ENCODE measurements at places on chromosomes 13 and 19.

DNA sequence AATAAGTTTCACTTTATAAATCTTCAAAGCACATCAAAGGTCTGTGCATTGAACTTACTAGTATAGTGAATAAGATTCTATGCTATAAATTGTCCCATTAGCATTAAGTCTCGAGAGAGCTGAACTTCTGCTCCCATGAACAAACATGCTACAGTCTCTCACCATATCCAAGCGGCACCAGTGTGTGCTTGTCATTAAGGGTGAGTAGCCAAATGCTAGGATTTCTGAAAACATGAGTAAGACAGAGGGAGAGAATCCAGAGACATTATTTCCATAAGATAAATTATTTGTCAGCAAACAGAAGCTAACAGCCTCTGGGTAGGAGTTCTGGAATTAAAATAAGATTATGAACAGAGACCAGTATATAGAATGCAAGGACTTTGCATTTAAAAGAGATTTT lies 2882.5 kb downstream of the PCDH9 start:
- no peaks in the 10 kb centered on the region for H3K4me1 ChIP-seq
- no peaks in the 10 kb centered on the region for H3K36me3 ChIP-seq
- H3K27me3 ChIP-seq: no peaks in the 10 kb centered on the region
- no peak for DNase-seq
- no peak overlapping the region for H3K27ac ChIP-seq
- H3K4me3 ChIP-seq: no peak overlapping the region

DNA sequence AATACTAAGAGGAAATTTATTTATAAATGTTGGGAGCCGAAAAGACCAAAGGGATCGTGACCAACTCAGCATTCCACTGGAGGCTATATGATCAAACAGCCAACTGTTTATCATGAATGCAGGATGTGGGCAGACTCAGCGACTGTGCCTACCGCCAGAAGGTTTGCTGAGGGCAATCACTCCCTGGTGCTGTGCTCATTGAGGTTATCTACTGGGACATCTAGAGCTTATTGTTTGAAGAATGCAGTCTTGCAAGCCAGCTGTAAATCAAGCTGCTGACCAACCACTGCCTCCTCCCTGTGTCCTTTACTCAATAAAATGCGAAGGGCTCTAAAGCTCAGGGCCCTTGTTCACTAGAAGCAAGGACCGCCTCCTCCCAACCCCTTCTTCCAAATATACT lies 8.5 kb upstream of the XPO4 start:
- no peaks in the 10 kb centered on the region for H3K36me3 ChIP-seq
- H3K27me3 ChIP-seq: no peaks in the 10 kb centered on the region
- no peak for DNase-seq
- H3K27ac ChIP-seq: no peak overlapping the region
- H3K4me3 ChIP-seq: no peak overlapping the region

DNA sequence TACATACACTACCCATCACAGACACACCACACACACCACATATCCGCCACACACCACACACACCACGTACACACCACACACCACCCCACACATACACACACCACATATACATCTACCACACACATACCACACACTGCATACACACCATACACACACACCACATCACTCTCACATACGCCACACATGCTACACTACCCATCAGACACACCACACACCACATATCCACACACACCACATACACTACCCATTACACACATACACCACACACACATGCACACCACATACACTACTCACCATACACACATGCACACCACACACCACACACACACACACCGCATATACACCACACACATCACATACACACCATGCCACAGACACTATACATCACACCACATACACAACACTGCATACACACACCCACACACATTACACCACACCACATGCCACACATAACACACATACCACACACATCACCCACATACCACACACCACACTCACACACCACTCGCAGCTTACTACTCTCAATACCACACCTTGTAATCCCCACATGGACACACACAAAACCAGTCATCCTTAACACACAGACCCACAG lies 9.5 kb downstream of the ERFL start:
- no peak overlapping the region for H3K27ac ChIP-seq
- H3K36me3 ChIP-seq: no peaks in the 10 kb centered on the region
- no peak overlapping the region for H3K4me3 ChIP-seq
- H3K27me3 ChIP-seq: peaks cover 23% of the 10 kb centered on the region
- DNase-seq: no peak

DNA sequence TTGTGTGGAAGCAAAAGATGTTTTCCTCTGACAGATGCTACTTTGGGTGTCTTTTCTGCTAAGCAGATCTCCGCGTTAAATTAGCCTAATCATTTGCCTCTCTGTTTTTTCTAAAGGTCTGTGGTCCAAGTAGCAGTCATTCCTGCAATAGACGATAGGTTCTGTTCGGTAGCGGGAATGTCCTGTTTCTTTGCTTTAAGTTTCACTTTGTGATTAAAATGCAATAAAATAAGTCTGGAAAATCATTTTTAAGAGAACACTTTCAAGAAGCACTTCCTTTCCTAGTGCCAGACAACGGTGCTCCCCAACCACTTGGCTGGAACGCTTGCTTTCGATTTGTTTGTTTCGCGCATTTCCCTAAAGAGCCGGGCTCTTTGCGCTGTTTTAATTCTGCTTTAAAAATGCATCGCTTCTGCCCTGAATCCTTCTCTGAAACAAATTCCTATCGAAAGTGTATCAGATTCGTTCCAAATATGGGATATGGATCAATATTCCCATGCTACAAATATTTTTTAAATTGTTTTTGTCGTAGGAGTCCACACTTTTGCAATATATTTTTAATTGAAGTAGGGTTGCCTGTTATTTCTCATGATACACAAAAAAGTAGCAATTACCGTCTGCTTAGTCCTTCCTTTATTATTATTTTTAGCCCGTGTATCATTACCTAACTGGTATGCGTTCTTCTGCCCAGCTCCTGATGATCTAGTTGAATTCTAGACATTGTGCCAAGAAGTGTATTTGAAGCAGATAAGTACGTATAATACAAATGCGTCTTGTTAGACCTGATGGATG lies 14.2 kb downstream of the ZIC2 start:
- H3K27me3 ChIP-seq: peaks cover 74% of the 10 kb centered on the region
- H3K4me3 ChIP-seq: peak overlapping the region; percentile 1
- DNase-seq: no peak
- H3K4me1 ChIP-seq: peaks cover 13% of the 10 kb centered on the region
- peaks cover 4% of the 10 kb centered on the region for H3K36me3 ChIP-seq

GRCh38 chr13:106177146-106177545 lies 358.3 kb downstream of the EFNB2 start:
- no peak for DNase-seq
- H3K27ac ChIP-seq: no peak overlapping the region
- H3K36me3 ChIP-seq: no peaks in the 10 kb centered on the region
- H3K4me3 ChIP-seq: no peak overlapping the region

DNA sequence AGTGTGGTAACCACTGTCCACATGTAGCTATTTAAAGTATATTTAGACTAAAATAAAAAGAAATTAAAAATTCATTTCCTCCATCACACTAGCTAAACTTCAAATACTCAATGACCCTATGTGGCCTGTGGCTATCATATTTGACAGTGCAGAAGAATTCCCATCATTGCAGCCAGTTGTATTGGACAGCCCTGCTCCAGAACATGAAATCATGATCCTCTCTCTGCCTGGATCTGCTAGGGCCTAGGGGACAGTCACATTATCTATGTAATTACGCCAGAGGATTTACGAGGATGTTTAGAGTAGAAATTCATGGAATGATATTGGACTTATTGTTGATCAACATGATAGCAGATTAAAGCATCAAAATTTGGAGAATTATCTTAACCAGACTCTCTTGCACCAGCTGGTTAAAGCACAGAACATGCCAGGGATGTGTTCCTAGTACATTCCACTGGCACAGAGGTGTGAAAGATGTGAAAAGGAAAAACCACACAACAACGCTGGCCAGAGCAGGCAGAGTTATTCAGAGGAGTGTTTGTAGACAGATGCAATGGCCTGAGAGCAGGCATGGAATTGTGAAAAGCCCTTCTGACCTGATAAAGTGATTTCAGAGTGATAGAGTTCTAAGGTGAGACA lies 108.9 kb upstream of the STARD13 start:
- H3K4me1 ChIP-seq: no peaks in the 10 kb centered on the region
- no peak for DNase-seq
- no peaks in the 10 kb centered on the region for H3K36me3 ChIP-seq
- no peaks in the 10 kb centered on the region for H3K27me3 ChIP-seq

DNA sequence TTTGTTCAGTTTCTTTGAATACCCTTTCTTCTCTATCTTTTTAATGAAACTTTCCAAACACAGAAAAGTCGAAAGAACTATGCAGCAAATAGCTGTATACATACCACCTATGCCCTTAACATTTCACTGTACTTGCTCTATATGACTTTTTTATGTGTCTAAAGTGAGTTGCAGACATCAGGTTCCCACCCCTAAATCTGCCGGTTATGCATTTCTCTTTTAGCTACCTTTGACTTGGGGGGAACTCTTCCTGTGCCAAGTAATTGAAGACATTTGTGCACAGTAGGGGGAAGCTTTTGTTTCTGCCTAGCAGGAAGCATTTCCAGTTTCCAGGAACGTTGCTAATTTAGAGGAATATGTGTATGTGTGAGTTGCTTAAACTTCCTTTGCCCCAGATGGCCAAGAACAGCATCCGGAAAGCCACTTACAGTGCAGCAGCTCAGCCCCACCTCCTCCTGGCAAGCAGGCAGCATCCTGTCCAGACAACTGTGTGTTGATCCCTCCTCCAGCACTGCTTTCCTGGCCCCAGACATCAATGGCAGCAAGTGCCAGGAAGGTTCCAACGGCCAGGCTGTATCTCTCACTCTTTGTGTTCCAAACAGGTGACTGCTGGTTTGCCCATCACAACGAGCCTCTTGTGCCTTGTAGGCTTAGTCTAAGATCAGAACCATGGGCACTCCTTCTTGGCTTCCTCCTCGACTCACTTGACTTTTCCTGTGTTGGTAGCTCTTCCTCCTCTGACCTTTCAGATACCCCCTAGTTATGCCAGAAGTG lies 14.7 kb upstream of the GRAMD1A start:
- peak; percentile 35 for DNase-seq
- peaks cover 4% of the 10 kb centered on the region for H3K36me3 ChIP-seq
- H3K4me3 ChIP-seq: no peak overlapping the region
- H3K27me3 ChIP-seq: peaks cover 2% of the 10 kb centered on the region

GRCh38 chr13:71798707-71799106 lies 68.3 kb downstream of the DACH1 start:
- H3K27me3 ChIP-seq: no peaks in the 10 kb centered on the region
- no peak overlapping the region for H3K27ac ChIP-seq
- no peaks in the 10 kb centered on the region for H3K36me3 ChIP-seq

DNA sequence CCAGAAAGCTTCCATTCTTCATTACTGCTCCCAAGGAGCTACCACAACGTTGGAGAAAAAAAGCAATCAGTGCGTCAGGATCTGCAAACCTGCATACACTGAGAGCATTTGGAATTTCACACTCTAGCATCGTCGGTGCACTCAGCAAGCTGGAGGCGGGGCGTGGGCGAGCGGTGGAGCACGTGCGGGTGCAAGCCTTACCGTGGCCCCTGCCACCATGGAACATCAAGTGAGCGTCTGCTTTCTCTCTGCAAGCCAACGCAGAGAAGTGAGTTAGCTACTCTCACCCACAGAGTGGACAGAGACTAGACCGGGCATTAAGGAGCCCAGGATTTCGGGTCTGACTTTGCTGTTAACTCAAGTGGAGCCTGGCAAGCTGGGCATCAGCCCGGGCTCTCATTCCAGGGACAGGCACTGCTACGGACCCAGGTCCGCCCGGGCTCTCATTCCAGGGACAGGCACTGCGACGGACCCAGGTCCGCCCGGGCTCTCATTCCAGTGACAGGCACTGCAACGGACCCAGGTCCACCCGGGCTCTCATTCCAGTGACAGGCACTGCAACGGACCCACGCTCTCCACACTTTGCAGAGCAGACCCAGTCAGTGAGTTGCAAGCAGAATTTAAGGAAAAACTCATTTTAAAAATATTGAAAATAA lies 124.1 kb upstream of the SPACA7 start:
- H3K27ac ChIP-seq: no peak overlapping the region
- no peak for DNase-seq
- no peak overlapping the region for H3K4me3 ChIP-seq

GRCh38 chr13:73169971-73170370 lies 111.2 kb downstream of the KLF5 start:
- peaks cover 2% of the 10 kb centered on the region for H3K4me1 ChIP-seq
- H3K4me3 ChIP-seq: no peak overlapping the region
- H3K27me3 ChIP-seq: no peaks in the 10 kb centered on the region
- no peak overlapping the region for H3K27ac ChIP-seq

DNA sequence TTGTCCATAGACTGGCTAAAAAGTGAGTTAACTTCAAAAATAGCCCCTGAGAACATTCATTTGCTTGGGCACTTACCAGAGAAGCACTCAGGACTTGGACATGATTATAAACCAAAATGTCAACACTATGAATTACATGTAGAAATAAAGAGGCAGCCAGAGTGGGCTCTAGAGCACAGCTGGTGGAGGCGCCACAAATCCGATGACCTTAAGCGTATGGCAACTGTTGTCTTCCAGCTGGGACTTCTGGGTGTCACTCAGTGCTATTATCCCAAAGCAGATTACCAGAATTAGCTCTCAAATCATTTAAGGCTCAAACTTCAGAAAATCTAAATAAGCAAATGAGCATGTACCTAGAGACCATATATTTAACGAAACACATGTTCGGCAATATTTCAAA lies 1255.5 kb upstream of the SLC10A2 start:
- H3K4me3 ChIP-seq: no peak overlapping the region
- H3K4me1 ChIP-seq: no peaks in the 10 kb centered on the region
- no peaks in the 10 kb centered on the region for H3K27me3 ChIP-seq
- H3K36me3 ChIP-seq: no peaks in the 10 kb centered on the region

DNA sequence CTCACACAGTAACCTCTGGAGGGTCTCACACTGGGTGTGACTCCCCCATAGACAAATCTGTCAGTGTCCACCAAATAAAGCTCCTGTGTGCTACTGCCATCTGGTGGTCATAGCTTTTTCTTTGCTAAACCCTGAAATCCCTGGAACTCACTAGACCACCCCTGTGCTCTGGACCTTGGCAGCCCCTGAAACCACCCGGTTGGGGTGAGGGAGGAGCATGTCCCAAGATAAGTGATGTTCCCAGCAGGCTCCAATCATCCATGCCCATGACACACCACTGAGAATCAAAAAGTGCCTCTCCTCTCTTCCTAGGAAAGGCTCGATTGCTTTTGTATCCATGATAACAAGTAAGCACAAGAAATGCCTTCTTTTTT lies 6.5 kb upstream of the HSD17B14 start:
- H3K36me3 ChIP-seq: no peaks in the 10 kb centered on the region
- peak overlapping the region; percentile 48 for H3K27ac ChIP-seq
- H3K27me3 ChIP-seq: no peaks in the 10 kb centered on the region
- H3K4me1 ChIP-seq: peaks cover 2% of the 10 kb centered on the region

- no peak for DNase-seq
- H3K27me3 ChIP-seq: no peaks in the 10 kb centered on the region
- H3K4me3 ChIP-seq: no peak overlapping the region
- no peak overlapping the region for H3K27ac ChIP-seq
- H3K36me3 ChIP-seq: no peaks in the 10 kb centered on the region
These were observed 216.8 kb upstream of the MAB21L1 start for GRCh38 chr13:35693134-35693784.

Data from activated CD4-positive, alpha-beta T cell treated with anti-CD3 and anti-CD28 coated beads, Interleukin-2, amount 10 ng/mL, durations not matched to agents 7 days and 5 days (primary cell).